Activated CD8-positive, alpha-beta memory T cell treated with anti-CD3 and anti-CD28 coated beads for 24 hours (primary cell): ENCODE measurements at places on chromosomes 4 and X.

DNA sequence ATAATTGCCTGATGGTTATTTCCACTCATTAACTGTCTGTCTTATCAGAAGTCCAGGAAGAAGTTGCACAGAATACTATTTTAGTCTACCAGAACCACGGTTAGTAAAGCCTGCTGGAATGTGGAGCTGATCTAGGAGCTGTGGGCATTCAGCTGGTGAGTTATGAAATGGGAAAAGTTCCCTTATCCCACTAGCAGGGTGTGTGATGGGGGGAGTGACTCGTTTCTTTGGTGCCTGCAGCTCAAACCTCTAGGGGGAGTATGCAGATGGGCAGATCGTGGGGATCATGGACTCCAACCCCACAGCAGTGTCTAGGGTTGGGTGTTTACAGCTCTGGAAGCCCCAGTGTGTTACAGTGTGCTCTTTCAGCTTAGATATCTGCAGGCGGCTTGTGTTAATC is 305.7 kb upstream of the BOD1L1 start:
- DNase-seq: no peak

DNA sequence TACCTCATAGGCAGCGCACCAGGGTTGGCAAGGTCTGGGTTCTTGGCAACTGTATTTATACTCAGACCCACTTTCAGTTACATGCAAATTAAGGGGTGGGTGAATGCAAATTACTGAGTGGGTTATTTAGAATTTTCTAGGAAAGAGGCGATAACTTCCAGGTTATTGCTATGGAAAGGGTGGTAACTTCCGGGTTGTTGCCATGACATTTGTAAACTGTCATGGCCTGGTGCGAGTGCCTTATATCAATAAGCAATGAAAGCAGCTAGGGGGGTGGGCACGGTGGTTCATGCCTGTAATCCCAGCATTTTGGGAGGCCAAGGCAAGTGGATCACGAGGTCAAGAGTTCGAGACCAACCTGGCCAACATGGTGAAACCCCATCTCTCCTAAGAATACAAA is 57.5 kb upstream of the SLC7A3 start:
- no peak for DNase-seq

DNA sequence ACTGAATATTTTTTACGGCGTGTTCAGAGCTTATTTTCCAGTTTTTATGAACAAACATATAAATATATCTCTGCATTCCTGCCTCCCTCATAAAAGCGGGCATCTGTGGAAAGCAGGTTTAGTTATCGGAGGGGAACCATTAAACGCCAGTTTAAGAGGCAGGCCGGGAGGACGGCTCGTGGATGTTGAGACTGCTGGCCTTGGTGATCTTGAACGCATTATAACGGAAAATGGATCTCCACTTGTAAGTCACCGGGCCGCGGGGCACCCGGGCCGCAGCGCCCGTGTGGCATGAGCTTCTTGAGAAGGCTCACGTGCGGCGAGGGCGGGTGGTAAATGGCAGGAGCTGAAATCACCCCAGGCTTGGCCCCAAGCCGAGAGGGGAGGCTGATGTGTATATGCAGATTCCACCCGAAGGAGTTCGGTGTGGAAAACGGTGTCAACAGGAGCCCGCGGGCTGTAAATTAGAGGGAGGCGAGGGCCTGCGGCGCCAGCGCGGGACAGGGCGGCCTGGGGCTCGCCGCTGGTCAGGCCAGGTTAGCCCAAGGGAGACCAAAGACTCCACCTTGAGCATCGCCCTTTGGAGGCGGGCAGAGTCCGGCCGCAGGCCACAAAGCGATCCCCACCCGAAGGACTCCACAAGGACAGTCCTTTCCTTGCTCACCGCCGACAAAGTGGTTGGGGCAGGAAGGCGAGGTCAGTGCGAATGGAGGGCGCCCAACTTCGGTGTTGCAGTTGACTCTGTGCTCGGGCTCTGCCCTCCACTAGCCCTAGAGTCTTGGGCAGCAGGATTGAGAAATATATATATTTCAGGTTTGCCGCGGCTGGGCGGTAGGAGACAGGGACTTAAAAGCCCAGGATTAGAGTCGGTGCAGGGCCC is 1.3 kb upstream of the HAND2 start:
- DNase-seq: no peak

DNA sequence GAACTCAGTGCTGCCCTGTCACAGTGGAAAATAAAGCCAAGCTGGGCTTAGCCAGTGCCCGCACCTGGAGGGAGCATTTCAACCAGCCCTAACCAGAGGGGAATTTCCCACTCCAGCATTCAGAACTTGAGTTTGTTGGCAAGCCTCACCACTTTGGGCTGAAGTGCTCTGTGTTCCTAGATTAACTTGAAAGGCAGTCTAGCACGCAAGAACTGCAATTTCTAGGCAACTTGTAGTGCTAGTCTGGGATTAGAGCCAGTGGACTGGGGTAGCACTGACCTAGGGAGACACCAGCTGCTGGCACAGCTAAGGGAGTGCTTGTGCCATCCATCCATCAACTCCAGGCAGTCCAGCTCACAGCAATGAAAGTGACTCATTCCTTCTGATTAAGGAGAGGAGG is 1060.6 kb upstream of the GRID2 start:
- no peak for DNase-seq

DNA sequence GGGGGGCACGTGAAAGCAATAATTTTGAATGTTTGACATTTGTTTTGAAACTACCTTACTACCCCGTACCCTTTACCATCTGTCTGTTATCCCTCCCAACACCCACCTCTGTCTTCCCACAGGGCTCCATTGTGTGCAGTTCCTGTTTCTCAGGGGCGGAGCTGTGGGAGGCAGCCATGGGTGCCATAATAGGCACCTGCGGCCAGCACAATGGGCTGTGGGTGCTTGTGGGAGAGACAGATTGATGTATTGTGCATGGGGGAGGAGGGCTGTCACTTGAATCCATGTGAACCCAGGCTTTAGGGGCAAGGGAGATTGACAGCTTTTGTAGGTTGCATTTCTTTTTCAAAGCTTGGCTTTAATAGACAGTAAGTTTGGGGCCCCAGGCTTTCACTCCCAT is 122.6 kb upstream of the CXorf66 start:
- no peak for DNase-seq
